A549 (cell line): ENCODE measurements at places on chromosomes 1 and 21. TPM values are rescaled to one million over a fixed set of nuclear protein-coding genes. Genes with fewer than 3 reads are reported as not detected.

Gene TENT5C
- polyA plus RNA-seq, result 0.08 to 0.14 TPM (median 0.11 TPM) in 3 replicates

Gene PCSK9
- 2.7 to 7.3 TPM (median 4.9 TPM) in 3 replicates for polyA plus RNA-seq

Gene FAM151A
- polyA plus RNA-seq, result not detected in 3 replicates

Gene SPRR1A
- polyA plus RNA-seq, result not detected in 3 replicates

Gene KRTAP13-2
- polyA plus RNA-seq, result not detected in 3 replicates

Gene TMEM234
- polyA plus RNA-seq, result 12.0 to 12.1 TPM (median 12.0 TPM) in 3 replicates

Gene RBM34
- 81.8 to 89.9 TPM (median 86.5 TPM) in 3 replicates for polyA plus RNA-seq

Gene PLXNA2
- polyA plus RNA-seq, result 0.36 to 0.62 TPM (median 0.45 TPM) in 3 replicates

Gene GJC2
- polyA plus RNA-seq, result 0.37 to 0.48 TPM (median 0.40 TPM) in 3 replicates

Gene C1QTNF12
- 0.76 to 0.98 TPM (median 0.83 TPM) in 3 replicates for polyA plus RNA-seq

Gene KCNJ9
- not detected in 3 replicates for polyA plus RNA-seq

Gene NR5A2
- polyA plus RNA-seq, result 10.8 to 12.0 TPM (median 11.1 TPM) in 3 replicates

Gene GOLPH3L
- polyA plus RNA-seq, result 23.9 to 32.3 TPM (median 27.7 TPM) in 3 replicates

Gene GJA5
- polyA plus RNA-seq, result not detected in 3 replicates

Gene SLAMF9
- 0.16 to 0.28 TPM (median 0.22 TPM) in 3 replicates for polyA plus RNA-seq

Gene OR2T2
- polyA plus RNA-seq, result not detected in 3 replicates

Gene MATN1
- 0.05 to 0.17 TPM (median 0.10 TPM) in 3 replicates for polyA plus RNA-seq
